Smooth muscle cell of the coronary artery (primary cell): ENCODE measurements at places on chromosomes 6 and 20. TPM values are rescaled to one million over a fixed set of nuclear protein-coding genes. Genes with fewer than 3 reads are reported as not detected.

Gene FLRT3
- total RNA-seq: 1.1 and 2.6 TPM in 2 replicates

Gene GRIK2
- 1.8 and 1.9 TPM in 2 replicates for total RNA-seq

Gene UBE2J1
- total RNA-seq: 11.5 and 37.2 TPM in 2 replicates

Gene TMEM200A
- total RNA-seq: 43.9 and 71.4 TPM in 2 replicates

Gene SLC26A8
- under 0.01 TPM in 1 of 2 replicates, not detected in the other for total RNA-seq

Gene PAX1
- not detected in 2 replicates for total RNA-seq

Gene OPN5
- total RNA-seq: not detected in 2 replicates

Gene TUBB2B
- total RNA-seq: 4.1 and 6.3 TPM in 2 replicates

Gene PKIB
- 0.45 and 1.4 TPM in 2 replicates for total RNA-seq

Gene TOX2
- total RNA-seq: 0.12 and 2.0 TPM in 2 replicates
